ENCODE measurements at places on chromosomes 5 and 9.

- peak; percentile 34 for DNase-seq
Measured at GRCh38 chr5:170848033-170848432, 13.8 kb upstream of the RANBP17 start.

- no peak for DNase-seq
Measured at GRCh38 chr9:94767331-94768072, 41.0 kb downstream of the AOPEP start.

- no peak for DNase-seq
Measured at GRCh38 chr9:86039991-86040860, 59.1 kb downstream of the GOLM1 start.

- no peak for DNase-seq
Measured at GRCh38 chr9:109120204-109120789, 550 bp upstream of the TMEM245 start.

GRCh38 chr9:3498691-3499090 is 27.1 kb downstream of the RFX3 start:
- DNase-seq: no peak

DNA sequence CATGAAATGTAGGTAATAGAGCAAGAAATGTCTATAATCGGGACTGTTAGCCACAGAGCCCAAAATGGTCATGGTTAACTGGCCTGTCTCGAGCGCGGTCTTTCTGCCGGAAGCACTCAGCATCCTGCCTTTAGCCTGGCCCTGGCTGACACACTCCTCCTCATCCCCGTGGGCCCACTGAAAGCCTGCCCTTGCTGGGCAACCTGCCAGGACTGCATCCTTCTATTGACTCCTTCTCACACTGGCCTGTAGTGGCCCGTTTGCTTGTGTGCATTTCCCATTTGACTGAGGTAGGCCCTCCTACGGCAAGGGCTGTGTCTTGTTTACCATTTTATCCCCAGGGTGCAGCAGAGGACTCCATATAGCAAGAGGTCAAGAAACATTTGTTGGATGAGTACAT is 215.7 kb downstream of the ATPSCKMT start:
- DNase-seq: no peak

DNA sequence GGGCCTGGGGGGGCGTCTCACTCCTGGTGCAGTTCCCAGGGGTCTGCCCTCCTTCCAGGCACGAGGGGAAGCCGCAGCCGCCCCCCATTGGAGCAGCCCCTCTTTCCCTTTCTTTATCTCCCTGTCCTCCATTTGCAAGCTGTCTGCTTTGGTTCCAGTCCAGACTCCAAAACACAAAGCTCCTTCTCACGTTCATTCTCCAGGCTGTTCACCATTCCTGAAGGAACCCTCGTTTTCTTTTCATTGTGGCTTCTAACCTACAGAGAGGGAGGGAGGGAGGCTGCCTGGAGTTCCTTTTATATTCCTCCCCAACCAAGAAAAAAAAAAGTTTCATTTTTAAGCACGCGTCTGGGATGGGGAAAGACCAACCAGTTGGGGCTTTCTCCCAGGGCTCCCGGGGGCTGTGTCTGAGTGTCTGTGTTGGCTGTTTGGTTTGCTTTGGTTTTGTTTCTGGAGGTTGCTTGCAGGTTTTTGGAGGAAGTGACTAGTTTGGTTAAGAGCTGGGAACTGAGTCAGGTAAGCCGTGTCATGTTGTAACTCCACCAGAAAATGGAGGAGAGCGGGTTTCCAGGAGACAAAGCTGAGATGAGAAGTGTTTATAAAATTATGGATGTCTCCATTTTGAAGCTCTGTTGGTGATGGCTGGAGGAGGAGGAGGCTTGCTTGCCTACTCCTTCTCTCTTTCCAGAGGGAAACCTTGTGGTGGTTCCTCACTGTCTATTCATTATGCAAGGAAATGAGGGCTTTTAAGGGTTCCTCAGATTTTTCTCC is 1.6 kb downstream of the ZNF462 start:
- DNase-seq: no peak

All from MG63 (cell line).